ENCODE measurements at places on chromosomes 1 and 21.

DNA sequence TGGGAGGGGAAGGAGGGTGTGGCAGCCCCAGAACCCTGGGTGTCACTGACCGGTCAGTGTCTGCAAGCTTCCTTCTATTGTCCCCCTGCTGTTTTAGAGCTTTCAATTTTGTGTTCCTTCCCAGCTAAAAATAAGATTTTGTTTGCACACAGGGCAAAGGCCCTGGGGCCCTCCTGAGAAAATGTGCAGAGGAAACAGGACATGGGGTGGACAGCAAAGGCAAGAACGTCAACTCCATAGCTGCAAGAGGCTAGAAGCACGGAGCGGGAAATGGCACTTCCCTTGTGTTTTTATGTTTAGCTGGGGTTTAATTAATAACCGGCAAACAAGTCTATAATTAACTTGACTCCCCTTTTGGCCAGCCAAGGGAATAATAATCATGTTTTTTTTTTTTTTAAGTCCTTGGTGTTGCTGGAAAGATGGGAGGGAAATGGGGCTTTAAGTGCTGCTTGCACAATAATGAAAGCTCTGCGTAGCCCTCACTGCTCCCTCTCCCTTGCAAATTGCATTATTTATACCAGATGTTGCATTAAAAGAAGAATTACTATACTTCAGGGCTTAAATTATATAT, 261.4 kb upstream of the USP24 start:
- no peak for DNase-seq

DNA sequence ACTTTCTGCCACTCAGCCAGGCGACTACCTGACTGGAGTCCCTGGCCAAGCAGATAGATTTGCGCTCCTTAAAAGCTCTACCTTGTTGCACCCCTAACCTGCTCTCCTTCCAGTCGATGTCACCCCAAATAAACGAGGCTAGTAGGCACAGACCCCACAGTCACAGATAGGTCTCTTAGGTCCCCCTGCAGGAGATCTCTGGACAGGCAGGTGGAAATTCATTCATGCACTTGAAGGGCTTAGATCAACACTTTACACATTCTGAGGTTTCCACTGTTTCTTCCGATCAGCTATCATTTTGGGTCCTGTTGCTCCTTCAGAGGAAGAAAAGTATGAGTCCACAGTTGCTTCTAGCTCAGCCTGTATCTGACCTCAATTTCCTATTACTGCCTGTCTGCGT, 272.6 kb upstream of the FMN2 start:
- no peak for DNase-seq

DNA sequence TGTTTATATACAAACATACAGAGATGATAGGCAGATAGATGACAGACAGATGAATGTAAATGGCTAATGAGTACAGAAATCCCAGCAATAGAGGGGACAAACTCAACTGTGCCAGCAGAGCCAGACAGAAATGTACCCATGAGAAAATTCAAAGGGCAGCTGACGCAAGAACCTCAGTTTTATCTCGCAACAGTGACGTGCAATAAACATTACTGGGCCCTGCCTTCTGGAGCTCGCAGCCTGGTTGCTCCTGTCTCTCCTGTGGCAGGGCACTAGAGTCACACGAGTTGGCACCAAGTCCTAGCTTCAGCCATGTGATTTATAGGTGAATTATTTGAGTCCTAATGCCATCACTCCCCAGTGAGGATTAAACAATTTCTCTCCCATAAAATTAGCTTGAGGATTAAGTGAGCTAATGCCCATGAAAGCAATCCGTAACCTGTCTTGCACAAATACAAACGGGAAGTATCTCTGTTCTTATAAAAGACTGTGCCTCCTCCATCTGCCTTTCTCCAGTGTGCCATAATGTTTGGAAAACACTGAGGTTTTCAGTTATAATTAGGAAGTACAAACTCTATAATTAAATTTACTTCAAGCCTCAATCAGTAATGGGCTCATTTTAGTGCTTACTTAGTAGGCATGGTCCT, 50.7 kb downstream of the VAV3 start:
- no peak for DNase-seq

DNA sequence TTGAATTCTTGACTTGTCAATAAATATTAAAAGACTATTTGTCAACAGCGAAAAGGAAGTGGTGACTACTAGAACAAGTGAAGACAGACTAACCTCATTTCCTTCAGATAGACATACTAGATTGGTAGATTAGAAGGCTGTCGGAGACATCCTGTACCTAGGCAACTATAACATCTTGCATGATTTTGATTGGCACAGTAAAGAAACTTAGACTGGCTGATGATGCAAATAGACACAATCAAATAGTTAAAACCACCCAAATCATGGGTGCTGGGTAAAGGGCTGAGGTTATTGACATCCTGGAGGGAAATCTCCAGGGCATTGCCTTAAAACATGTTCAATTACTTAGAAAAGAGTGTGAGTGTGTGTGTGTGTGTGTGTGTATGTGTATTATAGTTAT, 85.9 kb upstream of the EDEM3 start:
- no peak for DNase-seq

DNA sequence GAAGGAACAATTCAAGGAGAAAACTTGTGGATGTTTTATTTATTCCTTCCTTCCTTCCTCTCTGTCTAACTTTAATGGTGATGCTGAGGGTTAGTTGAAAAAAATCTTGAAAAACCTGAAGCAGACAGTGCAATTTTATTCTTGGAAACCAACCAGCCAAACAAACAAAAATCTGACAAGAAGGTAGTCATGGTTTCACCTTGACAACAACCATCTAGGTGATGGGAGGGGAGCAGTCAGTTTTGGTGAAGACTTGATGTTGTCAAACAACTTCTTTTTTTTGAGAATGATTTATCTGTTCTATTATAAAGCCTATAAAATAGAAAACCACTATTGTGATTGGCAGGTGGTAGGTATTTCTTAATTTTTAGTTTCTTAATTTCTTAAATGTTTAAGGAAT, 92.4 kb upstream of the GPR88 start:
- no peak for DNase-seq

GRCh38 chr1:202270871-202271326, 70.8 kb downstream of the UBE2T start:
- DNase-seq, result no peak

- no peak for DNase-seq
Measured at GRCh38 chr1:89433421-89433820, 69.6 kb downstream of the GBP6 start.

DNA sequence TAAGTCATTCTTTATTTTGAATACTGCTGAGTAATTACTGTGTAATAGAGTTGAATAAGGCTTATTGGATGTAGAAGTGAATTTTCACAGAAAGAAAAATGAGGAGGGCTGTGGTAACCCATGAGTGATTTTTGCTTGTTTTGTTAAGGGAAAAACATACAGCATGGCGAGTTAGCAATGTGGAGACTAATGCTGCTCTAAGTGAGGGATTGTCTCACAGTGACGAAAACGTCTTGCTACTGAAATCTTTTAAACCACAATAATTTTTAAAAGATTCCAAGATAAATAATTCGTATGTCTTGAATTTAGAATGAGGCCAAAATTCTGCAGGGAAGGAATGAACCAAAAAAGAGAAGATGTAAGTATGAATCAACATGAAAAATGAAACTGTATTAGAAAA, 16.2 kb upstream of the PLA2G4A start:
- DNase-seq, result no peak

- no peak for DNase-seq
Measured at GRCh38 chr1:107139833-107140702, 771 bp upstream of the NTNG1 start.

- no peak for DNase-seq
Measured at GRCh38 chr1:97619706-97620105, 301.1 kb downstream of the DPYD start.

- no peak for DNase-seq
Measured at GRCh38 chr1:197342044-197342565, 74.1 kb downstream of the CRB1 start.

DNA sequence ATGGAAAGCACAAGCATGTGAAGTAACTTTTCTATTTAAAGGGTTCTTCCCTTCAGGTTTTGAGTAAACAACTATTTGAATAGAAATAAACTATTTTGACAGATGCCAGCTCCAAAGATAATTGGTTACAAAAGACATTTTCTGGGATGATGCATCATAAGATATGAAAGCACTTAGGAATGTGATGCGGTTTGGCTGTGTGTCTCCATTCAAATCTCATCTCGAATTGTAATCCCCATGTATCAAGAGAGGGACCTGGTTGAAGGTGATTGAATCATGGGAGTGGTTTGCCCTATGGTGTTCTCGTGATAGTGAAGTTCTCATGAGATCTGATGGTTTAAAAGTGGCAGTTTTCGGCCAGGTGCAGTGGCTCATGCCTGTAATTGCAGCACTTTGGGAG, 6.4 kb downstream of the DISP1 start:
- DNase-seq, result no peak

DNA sequence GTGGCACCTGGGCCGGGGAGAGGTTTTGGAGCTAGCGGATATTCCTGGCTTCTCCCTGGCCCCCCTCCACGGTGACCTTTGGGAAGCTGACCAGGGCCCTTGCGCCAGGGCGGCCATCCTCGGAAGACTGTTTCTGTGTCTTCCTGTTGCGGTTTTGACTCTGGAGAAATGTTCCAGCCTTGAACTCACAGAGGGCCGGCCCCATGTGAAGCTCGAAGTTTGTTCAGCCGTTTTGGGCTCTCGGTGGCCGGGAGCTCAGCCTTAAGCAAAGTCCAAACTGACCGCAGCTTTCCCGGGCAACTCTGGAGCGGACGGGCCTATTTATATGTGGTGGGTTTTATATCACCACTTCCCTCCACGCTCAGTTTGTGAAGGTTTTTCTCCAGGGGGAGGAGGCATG, 17.0 kb upstream of the WNT4 start:
- DNase-seq, result no peak

DNA sequence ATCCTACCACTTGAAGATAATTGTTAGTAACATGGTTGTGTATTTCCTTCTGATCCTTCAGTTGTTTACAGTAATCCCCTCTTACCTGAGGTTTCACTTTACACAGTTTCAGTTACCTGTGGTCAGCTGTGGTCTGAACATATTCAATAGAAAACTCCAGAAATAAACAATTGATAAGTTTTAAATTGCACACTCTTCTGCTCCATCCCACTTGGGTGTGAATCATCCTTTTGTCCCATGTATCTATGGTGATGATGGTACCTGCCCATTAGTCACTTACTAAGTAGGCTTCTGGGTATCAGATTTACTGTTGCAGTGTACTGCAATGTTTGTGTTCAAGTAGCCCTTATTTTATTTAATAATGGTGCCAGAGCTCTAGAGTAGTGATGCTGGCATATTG, 62.5 kb downstream of the OSBPL9 start:
- no peak for DNase-seq

- DNase-seq, result no peak
Measured at GRCh38 chr1:155052439-155053395, 1.6 kb downstream of the ADAM15 start.

DNA sequence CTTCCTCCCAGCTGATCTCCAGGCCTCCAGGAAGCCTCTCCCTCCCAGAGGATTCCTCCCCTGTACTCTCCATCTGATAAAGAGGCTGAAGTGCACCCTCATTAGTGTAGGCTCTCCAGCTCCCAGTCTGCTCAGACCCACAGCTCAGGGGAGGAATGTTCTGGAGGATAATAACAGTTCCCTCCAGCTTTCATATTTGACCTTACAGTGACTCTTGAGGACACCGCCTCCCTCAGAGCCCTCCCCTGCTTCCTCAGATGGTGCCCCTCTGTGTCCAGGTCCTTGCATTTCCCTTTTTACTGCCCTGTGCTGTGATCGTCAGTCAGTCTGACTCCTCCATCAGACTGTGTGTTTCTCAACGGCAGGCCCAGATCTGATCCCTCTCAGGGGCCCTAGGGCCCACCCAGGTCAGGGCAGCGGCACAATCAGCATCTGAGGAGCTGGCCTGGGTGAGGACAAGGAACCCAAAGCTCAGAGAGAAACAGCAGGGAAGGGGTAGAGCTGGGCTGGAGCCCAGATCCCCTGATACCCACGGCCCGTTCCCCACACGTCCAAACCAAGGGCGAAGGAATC, 1.1 kb upstream of the SHISAL2A start:
- DNase-seq, result no peak

DNA sequence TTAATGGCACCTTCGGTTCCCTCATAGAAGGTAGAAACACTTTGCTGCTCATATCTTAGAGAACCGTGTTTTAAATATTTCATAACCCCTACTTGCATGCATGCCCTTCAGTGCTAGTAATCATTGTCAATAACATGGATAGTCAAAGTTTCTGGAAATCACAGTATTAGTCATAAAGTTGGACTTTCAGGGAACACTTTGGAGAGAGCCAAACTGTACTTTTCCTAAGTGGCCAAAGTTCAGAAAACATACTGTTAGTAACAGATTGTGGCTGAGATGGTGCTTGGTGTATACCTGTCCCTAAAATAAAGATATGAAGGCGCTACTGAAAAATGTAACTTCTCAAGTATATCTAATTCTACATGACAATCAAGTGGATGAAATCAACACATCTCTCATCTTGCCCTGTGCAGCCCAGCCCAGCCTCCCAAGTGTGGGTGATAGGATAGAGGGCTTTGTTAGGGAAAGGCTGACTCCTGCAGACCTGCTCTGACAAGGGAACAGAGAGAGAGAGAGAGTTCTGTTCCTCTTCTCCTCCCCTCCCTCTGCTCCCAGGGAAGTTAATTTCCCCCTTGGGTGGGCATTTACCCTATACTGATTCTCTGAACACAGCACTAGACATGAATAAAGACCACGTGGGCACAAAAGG, 14.4 kb downstream of the MYOC start:
- DNase-seq, result no peak

DNA sequence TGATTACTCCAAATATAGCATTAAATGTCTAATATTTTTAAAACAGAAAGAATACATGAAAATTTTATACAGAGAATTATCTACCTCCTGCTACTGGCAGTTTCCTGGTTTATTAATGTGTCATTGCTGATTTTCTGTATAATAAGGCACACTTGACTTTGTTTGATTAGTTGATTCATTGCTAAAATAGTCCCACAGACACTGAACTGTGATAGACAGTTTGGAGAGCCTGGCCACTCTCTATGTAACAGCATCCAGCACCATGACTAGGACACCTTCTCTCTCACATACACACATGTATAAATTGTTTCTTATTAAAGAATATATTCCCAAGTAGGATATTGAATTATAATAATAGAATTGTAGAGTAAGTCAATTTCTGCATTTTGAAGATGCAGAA, 368.5 kb upstream of the SNX7 start:
- DNase-seq, result no peak
